Small intestine (tissue), 16 donors: ENCODE measurements at places on chromosomes 12 and 14.

- no peak overlapping the region for H3K27ac ChIP-seq
- no peaks in the 10 kb centered on the region for H3K27me3 ChIP-seq
- no peaks in the 10 kb centered on the region for H3K4me1 ChIP-seq
- DNase-seq = no peak
Observed at GRCh38 chr14:32492457-32492856, 163.4 kb downstream of the AKAP6 start.

- H3K36me3 ChIP-seq = no peaks in the 10 kb centered on the region
- no peak overlapping the region for H3K4me3 ChIP-seq
- DNase-seq = no peak
- peaks cover 3% of the 10 kb centered on the region for H3K27me3 ChIP-seq
- H3K27ac ChIP-seq = no peak overlapping the region
Observed at GRCh38 chr14:85444635-85445034, 85.3 kb upstream of the FLRT2 start.

DNA sequence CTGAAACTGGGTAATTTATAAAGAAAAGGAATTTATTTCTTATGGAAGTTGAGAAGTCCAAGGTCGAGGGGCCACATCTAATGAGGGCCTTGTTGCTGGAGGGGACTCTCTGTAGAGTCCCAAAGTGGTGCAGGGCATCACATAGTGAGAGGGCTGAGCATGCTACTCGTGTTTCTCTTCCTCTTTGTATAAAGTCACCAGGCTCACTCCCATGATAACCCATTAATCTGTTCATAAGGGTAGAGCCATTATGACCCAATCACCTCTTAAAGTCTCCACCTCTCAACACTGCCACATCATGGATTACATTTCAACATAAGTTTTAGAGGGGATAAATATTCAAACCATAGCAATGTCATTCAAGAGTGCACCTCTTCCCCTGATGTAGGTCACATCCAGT is 79.1 kb upstream of the ATP2B1 start:
- no peak for DNase-seq
- no peaks in the 10 kb centered on the region for H3K27me3 ChIP-seq
- no peaks in the 10 kb centered on the region for H3K36me3 ChIP-seq
- H3K27ac ChIP-seq = no peak overlapping the region
- no peak overlapping the region for H3K4me3 ChIP-seq
- no peaks in the 10 kb centered on the region for H3K4me1 ChIP-seq

DNA sequence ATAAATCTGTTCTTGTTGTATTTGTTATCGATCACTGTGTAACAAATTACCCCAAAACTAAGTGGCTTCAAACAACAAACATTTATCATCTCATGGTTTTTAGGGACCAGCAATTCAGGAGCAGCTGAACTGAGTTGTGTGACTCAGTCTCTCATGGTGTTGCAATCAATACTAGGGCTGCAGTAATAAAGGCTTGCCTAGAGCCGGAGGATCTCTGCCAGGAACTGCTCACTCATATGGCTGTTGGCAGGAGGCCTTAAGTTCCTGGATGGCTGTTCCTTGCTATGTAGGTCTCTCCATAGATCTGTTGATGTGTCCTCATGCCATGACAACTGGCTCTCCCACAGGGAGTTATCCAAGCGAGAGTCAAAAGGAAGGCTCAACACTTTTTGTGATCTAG is 3.8 kb upstream of the PSMC6 start:
- no peak overlapping the region for H3K4me3 ChIP-seq
- H3K36me3 ChIP-seq = no peaks in the 10 kb centered on the region
- peaks cover 3% of the 10 kb centered on the region for H3K4me1 ChIP-seq
- peak overlapping the region; percentile 29 for H3K27ac ChIP-seq
- DNase-seq = peak; percentile 43
- H3K27me3 ChIP-seq = no peaks in the 10 kb centered on the region

DNA sequence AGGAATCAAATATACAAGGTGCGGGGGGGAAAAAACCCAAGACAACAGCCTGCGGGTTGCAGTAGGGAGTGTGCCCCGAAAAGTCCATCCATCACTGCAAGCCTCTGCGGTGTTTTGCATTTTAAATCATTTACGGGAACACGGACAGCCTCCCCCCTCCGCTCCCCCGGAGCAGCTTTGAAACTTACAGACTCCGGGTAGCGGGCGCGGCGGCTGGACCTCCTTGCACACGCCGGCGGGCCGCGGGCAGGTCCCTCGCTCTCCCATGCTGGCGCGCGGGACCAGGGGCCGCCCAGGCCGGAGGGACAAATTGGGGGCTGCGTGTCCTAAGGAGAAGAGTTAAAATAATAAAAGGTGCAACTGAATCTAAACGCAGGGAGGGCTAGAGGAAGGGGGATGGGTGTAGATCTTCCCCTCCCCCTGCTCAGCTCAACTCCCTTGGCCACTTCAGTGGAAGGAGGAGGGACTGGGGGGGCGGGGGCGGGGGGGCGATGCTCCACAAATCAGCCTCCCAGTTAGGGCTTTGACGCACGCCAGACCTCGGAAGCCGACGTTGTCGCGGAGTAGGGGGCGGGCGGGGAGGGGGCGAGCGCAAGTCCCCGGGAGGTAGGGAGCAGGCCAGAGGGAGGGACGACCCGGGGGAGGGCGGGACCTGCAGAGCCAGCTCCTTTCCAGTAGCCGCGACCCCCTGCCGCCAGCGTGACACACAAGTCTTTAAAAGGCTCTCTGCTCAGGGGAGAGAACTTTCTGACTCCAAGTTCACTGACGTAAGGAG is at the start of gene KCNJ8:
TSS of gene KCNJ8 (minus strand) at position 349 of the 775 bp plus-strand sequence. CDS start 1,090 bp downstream, outside the sequence.
- no peaks in the 10 kb centered on the region for H3K36me3 ChIP-seq
- DNase-seq = no peak
- peak within 1 kb of the TSS; percentile 46 for H3K4me3 ChIP-seq
- peaks cover 11% of the 10 kb centered on the region for H3K4me1 ChIP-seq

GRCh38 chr12:68236421-68237059 is 10.9 kb upstream of the IL26 start:
- no peaks in the 10 kb centered on the region for H3K4me1 ChIP-seq
- peak; percentile 80 for DNase-seq
- H3K36me3 ChIP-seq = no peaks in the 10 kb centered on the region
- no peaks in the 10 kb centered on the region for H3K27me3 ChIP-seq
- no peak overlapping the region for H3K27ac ChIP-seq

DNA sequence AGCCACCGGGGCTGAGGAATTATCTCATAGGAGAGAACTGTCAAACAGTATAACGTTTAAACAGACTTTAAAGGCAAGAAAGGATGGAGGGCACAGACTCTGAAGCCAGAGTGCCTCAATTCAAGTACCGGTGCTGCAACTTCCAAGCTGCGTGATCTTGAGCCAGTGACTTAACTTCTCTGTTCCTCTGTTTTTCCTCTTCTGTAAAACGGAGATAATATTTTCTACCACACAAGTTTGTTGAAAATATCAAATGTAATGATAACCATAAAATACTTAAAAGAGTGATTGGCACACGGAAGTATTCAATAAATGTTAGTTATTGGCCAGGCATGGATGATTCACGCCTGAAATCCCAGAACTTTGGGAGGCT is 18.2 kb downstream of the BATF start:
- no peaks in the 10 kb centered on the region for H3K36me3 ChIP-seq
- no peak overlapping the region for H3K4me3 ChIP-seq
- no peaks in the 10 kb centered on the region for H3K4me1 ChIP-seq
- no peak overlapping the region for H3K27ac ChIP-seq

DNA sequence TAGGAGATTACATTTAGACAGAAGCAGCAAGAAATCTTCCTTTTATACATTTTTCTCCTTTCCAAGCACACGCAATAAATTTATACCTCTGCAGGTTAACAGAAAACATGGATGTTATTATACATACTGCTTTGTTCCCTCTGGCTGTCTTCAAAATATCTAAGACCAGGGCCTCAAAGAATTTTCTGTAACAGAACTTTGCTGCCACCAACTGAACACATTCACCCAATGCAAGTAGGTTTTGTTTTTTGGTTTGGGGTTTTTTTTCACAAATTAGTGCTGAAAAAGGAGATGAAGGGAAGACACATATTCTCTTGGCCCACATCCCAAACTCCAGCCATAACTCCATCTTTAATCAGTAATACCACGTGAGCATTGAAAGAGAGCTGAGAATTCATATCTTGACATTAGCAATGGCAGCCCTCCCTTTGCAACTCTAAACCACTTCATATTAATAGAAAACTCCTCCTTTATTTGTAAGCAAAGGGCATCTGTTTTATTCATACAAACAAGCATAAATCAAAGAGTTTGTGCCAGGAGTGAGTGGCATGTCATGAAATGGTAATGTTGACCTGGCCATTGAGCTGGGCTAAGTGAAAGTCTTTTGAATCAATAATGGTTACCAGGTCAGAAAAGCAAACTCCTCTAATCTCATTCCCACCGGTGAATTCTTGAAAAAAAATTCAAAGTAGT is 150.8 kb upstream of the FSCB start:
- no peak overlapping the region for H3K4me3 ChIP-seq
- no peak overlapping the region for H3K27ac ChIP-seq
- DNase-seq = peak; percentile 39
- no peaks in the 10 kb centered on the region for H3K4me1 ChIP-seq

GRCh38 chr12:28780096-28780495 is 369.0 kb upstream of the FAR2 start:
- no peak overlapping the region for H3K27ac ChIP-seq
- DNase-seq = peak; percentile 25
- H3K4me1 ChIP-seq = no peaks in the 10 kb centered on the region
- H3K36me3 ChIP-seq = no peaks in the 10 kb centered on the region

DNA sequence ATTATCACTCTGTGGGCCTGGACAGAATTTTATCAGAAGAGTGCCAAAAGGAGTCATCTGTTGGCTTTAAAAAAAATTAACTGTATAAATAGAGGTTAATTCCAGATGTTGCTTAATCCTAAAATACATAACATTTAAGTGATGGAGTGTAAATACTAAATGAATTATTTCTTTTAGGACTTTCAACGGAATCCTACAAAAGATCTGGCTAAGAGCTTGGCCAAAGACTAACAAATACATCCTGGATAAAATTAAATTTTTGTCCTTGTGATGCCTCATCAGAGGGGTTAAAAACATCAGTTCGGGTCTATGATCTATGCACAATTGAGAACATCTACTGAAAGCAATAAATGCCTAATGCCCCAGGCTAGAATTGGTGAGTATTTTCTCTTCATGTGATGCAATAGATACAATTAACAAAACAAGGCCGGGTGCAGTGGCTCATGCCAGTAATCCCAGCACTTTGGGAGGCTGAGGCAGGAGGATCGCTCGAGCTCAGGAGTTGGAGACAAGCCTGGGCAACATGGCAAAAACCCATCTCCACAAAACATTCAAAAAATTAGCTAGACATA is 49.8 kb upstream of the RAP1B start:
- no peaks in the 10 kb centered on the region for H3K27me3 ChIP-seq
- H3K4me3 ChIP-seq = no peak overlapping the region
- H3K4me1 ChIP-seq = no peaks in the 10 kb centered on the region
- no peak overlapping the region for H3K27ac ChIP-seq
- no peaks in the 10 kb centered on the region for H3K36me3 ChIP-seq
- DNase-seq = no peak

DNA sequence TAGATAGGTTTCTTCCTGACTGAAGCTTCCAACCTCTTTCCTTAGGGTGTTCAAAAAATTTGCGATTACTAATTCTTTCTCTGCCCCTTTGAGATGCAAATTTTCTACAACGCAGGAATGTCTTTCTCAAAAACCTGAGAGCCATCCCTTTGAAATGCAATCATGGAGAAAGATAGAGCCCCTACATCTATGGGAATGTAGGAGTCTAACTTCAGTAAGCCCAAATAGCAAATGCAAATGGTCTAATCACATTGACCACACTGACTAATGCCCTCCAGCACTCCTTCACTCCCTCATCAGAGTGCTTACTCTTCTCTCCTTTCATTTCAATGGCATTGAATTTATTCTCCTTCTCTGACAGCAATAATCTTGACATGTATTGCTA is 107.1 kb downstream of the SLC6A15 start:
- no peak for DNase-seq
- H3K27me3 ChIP-seq = no peaks in the 10 kb centered on the region
- H3K36me3 ChIP-seq = no peaks in the 10 kb centered on the region
- no peak overlapping the region for H3K4me3 ChIP-seq
- H3K27ac ChIP-seq = no peak overlapping the region

DNA sequence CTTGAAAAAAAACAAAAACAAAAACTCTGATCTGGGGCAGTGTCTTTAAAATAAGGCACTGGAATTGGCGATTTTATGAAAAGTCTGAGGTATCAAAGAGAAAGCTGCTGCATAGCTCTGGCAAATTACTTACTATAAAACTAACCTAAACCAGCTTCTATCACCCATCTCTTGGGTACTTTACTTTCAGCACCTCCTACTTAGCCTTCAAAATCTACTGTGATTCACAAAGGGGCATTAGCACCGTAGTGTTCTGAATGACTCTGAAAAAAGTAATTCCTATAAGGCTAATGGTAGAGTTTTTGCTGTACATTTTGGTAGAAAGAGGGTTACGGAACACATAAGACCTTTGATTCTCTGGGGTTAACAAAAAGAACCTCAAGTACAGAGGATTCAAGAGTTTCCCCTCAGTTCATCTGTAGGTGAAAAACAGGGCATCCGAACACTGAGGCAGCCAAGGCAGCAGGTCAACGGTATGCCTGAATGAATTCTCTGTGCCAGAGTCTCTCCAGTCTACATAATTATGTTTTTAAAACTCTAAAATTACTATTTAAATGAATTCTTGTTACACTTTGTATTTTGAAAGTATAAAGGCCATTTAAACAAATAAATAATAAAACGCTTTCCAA is 101.5 kb downstream of the ELK3 start:
- DNase-seq = no peak
- H3K4me3 ChIP-seq = no peak overlapping the region
- peaks cover 22% of the 10 kb centered on the region for H3K36me3 ChIP-seq
- H3K4me1 ChIP-seq = no peaks in the 10 kb centered on the region

DNA sequence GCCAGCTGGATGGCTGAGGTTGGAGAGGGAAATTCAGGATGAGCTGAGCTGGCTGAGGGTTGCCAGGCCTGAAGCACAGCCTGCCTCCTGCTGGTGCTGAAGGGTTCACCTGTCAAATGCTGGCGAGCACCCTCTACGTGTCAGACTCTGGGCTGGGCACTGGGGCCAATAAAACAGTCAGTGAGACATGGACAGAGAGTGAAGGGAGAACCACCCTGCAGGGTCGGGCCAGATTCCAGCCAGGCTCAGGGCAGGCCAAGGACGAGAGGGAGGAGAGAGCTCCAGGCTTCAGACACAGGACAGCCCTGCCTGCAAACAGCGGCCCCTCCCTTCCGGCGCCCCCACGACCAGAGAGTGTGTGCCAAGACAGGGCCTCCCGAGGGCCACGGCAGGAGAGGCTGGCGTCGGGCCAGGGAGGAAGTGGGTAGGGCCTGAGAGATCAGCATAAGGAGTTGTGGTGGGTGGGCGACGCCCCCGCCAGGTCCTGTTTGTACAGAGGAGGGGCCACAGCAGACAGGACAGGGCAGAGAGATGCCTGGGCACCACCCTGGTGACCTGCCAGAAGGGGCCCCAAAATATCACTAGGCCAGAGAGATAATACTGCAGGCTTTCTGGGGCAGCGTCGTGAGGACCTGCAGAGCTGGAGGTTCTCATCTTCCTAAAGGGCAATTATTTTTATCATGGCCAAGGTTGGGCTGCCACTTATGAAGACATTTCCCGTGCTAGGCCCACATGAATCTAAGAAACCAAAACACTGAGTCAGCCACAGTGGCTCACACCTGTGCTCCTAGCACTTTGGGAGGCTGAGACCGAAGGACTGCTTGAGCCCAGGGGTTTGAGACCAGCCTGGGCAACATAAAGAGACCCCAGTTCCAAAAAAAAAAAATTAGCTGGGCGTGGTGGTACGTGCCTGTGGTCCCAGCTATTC is 73.1 kb upstream of the GPR68 start:
- peak; percentile 93 for DNase-seq
- no peak overlapping the region for H3K4me3 ChIP-seq
- H3K27me3 ChIP-seq = no peaks in the 10 kb centered on the region
- H3K27ac ChIP-seq = peak overlapping the region; percentile 50
